ENCODE measurements at places on chromosomes 1 and 21.

- no peak for DNase-seq
These were observed 39.4 kb downstream of the PGBD5 start for GRCh38 chr1:230386637-230387262.

DNA sequence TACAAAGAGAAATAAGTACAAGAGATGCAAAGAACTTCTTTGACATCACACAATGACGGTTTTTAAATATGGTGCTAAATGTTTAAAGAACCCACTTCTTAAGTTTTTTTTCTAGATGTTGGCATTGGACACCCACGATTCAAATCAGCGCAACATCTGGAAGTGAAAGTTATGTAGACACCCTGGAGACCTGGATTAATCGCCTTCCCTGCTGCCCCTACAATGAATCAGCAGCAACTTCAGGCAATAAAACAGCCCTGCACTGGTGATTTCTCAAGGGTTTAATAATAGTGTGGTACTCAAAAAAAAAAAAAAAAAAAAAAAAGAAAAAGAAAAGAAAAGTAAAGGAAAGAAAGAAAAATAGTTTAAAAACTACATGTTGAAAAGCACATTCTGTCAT, 248.3 kb downstream of the NUF2 start:
- no peak for DNase-seq

DNA sequence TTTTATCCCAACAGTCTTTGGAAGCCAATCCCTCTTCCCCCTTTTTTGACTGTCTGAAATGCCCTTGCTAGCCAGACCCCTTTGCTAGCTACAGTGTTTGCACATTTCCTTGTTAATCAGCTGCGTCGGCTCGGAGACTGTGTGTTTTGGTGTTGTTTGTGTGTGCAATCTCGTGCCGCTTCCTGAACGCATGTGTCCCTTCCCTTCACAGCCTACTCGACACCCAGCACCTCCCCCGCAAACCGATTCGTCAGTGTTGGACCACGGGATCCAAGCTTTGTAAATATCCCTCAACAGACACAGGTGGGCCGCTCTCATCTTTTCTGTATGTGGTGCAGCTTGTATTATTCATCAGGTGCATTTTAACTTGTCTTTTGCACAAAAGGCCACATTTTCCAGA, 298.7 kb downstream of the TM2D1 start:
- no peak for DNase-seq

GRCh38 chr1:193211539-193211938, 25.1 kb upstream of the B3GALT2 start:
- DNase-seq, result no peak

- no peak for DNase-seq
These were observed 32.7 kb downstream of the C1orf21 start for GRCh38 chr1:184419350-184420161.

- no peak for DNase-seq
These were observed 45.8 kb upstream of the DNASE2B start for GRCh38 chr1:84352298-84353106.

- DNase-seq, result no peak
These were observed 316.8 kb downstream of the PTBP2 start for GRCh38 chr1:97038410-97038809.

DNA sequence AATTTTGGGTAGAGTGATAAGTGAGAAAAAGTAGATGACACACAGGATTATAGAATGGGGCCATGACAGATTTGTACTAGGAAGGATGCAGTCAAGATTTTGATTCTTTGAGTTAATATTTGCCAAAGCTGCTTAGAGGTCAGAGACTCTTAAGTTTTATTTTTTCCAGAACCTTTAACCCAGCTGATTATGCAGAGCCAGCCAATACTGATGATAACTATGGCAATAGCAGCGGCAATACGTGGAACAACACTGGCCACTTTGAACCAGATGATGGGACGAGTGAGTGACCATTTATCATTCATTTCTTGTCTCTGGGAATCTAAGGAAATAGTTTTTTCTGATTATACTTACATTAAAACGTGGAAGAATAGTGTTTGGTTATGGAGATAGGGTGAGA, 16.1 kb downstream of the UBAP2L start:
- DNase-seq, result no peak

GRCh38 chr1:219352961-219353651, 179.4 kb downstream of the LYPLAL1 start:
- no peak for DNase-seq

- DNase-seq, result no peak
These were observed 10.0 kb upstream of the C1orf115 start for GRCh38 chr1:220680085-220680687.

GRCh38 chr1:43573066-43573800, 42.5 kb downstream of the PTPRF start:
- peak; percentile 19 for DNase-seq

DNA sequence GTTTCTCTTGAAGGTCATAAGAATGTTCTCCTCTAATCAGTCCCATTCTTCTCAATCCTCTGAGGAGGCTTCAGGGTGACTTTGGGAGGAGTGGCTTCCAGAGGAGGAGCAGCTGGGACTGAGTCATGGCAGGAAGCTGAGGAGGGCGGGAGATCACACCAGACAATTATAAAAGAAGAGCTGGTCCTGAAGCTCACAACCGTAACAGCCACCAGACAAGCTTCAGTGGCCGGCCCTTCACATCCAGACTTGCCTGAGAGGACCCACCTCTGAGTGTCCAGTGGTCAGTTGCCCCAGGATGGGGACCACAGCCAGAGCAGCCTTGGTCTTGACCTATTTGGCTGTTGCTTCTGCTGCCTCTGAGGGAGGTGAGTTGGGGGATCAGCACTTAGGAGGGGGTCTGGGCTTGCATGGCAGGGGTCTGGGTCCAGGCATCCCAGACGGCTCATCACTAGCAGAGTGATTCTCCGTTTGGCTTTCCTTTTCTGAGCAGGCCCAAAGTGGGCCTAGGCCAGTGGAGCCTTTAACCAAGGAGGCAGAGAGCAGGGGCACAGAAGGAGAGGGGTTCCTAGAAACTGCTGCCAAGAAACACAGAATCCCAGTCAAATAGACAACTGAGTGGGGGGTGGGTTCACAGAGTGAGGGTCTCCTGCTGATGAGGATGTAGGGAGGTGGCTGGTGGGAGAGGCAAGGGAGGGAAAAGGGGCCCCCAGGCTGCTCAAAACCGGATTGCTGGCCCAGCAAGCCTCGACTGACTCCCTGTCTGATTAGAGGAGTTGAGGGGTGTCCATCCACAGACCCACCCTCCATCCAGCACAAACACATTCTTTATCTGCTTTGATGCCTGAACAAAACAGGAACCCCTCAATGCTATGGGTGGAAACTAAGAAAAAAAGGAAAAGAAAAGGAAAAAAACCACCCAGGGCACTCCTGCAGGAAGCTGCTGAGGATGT, at the start of gene ECM1:
ECM1 (plus strand) TSS at position 198 of the 953 bp plus-strand sequence; CDS start at position 299, 101 bp downstream.
- peak; percentile 19 for DNase-seq

GRCh38 chr1:224052772-224053171, 61.1 kb upstream of the FBXO28 start:
- DNase-seq, result no peak

GRCh38 chr1:184861755-184862336, 107.2 kb upstream of the EDEM3 start:
- no peak for DNase-seq

DNA sequence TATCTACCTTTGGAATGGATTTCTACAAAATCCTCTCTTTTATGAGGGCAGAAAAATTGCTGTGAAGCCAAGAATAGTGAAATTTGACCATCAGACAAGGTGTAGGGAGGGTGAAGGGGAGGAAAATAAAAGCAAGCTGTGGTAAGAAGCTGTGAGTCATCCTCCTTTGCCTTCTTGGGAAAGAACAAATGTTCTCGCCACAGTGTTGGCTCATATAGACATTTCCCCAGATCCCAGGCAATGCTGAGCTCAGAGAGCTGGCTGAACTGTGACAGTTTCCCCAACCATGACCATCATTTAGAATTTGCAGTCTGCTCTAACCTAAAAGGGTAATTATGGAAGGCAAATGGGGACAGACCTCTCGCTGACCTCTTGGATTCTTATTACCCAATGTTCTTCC, 235.4 kb downstream of the PBX1 start:
- peak; percentile 38 for DNase-seq

GRCh38 chr21:42174173-42174572, 44.8 kb upstream of the ABCG1 start:
- no peak for DNase-seq

DNA sequence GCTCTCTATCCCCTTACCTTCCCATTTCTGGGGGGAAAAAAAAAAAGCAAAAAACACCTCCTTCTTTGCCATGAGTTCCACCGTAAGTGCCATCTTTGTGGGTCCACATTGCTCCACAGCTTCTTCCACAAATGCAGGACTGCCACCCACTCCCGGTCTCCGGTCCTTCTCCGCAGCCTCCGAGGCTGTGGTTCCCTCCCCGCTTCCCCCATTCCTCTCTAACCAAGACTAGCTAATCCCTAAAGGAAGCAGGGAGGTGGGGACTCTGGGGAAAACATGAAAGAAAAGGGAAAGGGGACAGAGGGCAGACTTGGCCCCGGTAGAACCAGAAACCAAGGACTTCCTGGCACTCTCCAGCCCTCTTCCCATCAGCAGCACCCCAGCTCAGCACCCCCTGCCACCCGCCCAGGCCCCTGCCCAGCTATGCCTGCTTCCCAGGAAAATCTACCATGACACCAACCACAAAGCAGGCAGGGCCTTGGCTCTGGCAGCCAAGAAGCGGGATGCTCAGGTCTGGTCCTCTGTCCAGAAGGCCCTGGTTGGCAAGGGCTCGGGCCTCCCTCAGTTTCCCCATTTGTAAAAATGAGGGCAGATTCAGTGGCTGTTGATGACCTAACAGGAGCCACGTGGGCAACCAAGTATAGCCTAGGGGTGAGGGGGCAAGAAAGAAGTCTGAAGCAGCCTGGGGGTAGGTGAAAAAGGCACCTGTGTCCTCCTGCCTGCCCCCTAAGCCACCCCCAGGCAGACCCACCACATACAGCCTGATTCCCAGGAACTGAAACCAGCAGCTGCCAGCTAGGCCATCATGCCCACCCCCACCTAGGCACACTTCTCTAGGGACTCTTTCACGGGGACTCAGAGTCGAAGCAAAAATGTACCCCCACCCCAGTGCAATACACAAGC, 2.5 kb downstream of the EPHA2 start:
- DNase-seq, result no peak

DNA sequence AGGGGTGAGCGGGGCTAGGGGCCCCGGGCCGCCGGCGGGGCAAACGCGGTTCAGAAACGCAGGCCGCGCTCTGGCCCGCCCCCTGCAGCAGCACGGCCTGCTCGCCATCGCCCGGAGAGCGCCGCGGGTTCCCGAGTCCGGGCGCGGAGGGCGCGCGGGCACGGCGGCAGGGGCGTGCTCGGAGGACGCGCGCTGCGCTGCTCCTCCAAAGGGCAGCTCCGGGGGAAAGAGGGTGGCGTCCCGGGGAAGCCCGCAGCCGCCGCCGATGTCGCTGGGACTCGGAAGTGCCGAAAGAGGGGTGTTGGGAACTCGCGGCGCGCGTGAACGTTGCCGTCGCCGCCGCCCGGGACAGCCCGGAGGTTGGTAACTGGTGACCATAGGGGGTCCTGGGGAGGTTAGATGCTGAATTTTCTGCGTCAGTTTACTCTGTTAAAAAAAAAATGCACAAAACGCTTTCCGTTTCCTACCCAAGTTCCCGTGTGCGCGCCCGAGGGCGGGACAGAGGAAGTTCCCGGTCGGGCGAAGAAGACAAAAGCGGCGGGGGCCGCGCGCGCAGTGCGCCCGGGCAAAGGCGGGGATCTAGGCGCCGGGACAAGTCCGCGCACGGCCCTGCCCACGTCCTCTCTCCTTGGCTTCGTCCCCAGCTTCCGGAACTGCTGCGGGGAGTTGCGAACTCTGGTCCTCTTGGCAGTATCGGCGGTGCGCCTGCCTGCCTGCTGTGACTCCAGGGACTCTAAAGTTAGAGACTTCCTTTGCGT, at the start of gene HHAT:
HHAT (plus strand) TSS at position 157 of the 758 bp plus-strand sequence. CDS start 20,074 bp downstream, outside the sequence.
- peak; percentile 62 for DNase-seq

GRCh38 chr1:9289711-9290485, 2.8 kb upstream of the SPSB1 start:
- no peak for DNase-seq

DNA sequence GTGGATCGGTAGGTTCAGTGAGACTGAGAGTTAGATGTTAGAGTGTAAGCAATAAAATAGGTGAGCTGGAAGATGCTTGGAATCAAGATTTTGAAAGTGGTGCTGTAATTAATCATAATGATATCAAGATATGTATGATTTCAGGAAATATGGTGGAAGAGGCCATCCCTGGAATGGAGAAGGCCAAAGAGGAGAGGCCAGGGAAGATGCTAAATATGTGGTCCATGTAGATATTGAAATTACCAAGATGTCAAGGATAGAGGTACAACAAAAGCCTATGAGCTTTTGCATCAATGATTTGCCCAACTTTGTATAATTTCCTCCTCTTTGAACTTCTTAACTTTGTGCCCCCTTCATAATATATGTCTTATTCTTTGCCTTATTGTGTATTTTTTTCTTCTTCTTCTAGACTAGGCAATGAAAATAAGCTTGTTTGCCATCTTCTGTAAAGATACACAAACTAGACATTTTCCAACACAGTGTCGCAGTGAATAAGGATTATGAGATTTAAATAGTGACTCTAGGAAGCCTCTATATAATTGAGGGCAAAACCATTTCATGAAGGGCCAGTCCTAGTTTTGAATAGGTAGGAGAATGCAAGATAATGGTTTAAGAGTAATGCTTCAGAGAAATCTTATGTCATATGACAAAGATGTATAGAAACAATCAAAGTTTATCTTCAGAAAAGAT, 8.9 kb downstream of the PTGS2 start:
- no peak for DNase-seq

GRCh38 chr1:103949779-103950178, 200.1 kb downstream of the AMY1C start:
- DNase-seq, result no peak

GRCh38 chr1:92228401-92228800, 10.7 kb downstream of the C1orf146 start:
- no peak for DNase-seq

DNA sequence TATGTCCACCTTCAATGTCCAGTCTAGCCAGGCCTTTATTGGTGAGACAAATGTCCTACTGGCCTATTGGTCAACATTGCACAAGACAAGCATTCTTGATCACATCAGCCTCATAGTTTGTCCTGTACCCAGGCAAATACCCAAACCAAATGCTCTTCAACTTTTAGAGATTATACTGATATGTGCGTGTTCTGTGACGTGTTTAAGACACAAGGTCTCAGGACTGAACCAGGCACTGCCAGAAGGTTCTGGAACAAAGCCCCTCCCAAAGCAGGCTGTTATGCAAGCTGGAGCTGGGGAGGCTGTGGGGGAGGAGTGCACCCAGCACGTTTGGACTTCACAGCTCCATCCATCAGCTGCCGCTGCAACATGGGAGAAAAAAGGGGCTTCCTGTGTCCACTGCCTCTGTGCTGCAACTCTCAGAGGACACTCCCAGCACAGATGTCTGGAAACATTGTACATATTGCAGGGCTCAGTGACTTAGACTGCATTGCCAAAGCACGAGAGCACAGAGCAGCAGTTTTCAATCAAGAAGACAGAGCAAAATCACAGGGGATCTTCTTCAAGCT, 45.9 kb downstream of the NID1 start:
- no peak for DNase-seq

DNA sequence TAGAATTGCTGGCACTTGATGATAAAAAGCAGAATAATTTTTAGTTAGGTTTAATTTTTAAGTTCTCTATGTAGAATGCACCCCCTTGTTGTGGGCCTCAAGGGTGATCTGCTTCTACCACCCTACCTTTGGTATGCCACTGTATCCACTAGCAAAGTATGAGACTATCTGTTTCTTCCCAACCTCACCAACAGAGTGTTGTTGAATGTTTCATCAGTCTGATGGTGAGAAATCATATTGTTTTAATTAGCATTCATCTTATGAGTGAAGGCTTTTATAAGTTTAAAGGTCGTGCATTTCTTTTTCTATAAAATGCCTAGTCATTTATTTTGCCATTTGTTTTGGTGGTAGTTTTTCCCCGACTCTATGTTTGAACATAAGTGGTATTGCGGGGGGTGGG, 141.0 kb downstream of the MAGI3 start:
- DNase-seq, result no peak

GRCh38 chr21:31308584-31308983, 35.5 kb downstream of the TIAM1 start:
- DNase-seq, result no peak

Data from occipital lobe (tissue), 3 donors.